ENCODE measurements at places on chromosomes 12 and 14. TPM values are rescaled to one million over a fixed set of nuclear protein-coding genes. Genes with fewer than 3 reads are reported as not detected.

Gene TMEM253
- total RNA-seq, result not detected

Gene KRT71
- not detected for total RNA-seq

Gene LRRC43
- 11.5 TPM for total RNA-seq

Gene SLC10A1
- total RNA-seq, result not detected

Gene MYO1A
- not detected for total RNA-seq

Gene GCH1
- total RNA-seq, result 6.1 TPM

Gene BMAL2
- total RNA-seq, result 30.3 TPM

Gene AMIGO2
- 1.4 TPM for total RNA-seq

Gene RNASE2
- not detected for total RNA-seq

Gene TAS2R43
- total RNA-seq, result 0.35 TPM

Gene SLC25A47
- total RNA-seq, result not detected

Gene TAS2R20
- total RNA-seq, result 0.35 TPM

Gene RNASE4
- total RNA-seq, result 15.8 TPM

Gene LMNTD1
- total RNA-seq, result not detected

Gene PRR4
- not detected for total RNA-seq

Gene HCAR2
- total RNA-seq, result not detected

Gene TMPO
- total RNA-seq, result 81.3 TPM

Gene IFI27
- total RNA-seq, result 1.4 TPM

Gene TCTN2
- 14.4 TPM for total RNA-seq

Gene HCAR3
- not detected for total RNA-seq

Gene KRT79
- total RNA-seq, result not detected

Gene ARF6
- total RNA-seq, result 58.8 TPM

Gene ARHGEF25
- total RNA-seq, result 51.6 TPM

Gene MIPOL1
- total RNA-seq, result 1.7 TPM

Gene ARPC3
- total RNA-seq, result 835 TPM

Gene ASPG
- total RNA-seq, result not detected

Gene MBIP
- total RNA-seq, result 8.4 TPM

Gene ST8SIA1
- total RNA-seq, result not detected

Gene APOF
- total RNA-seq, result not detected

Gene ADAM21
- total RNA-seq, result 0.86 TPM

Gene ABHD12B
- 0.35 TPM for total RNA-seq

Gene KRT6C
- not detected for total RNA-seq

Gene PROX2
- total RNA-seq, result not detected

Gene A2M
- total RNA-seq, result 6.6 TPM

Gene NTS
- not detected for total RNA-seq

Gene TCL1B
- not detected for total RNA-seq

Gene TDRD9
- under 0.01 TPM for total RNA-seq

Gene CCDC175
- total RNA-seq, result not detected

Gene KICS2
- total RNA-seq, result 3.7 TPM

Gene TC2N
- 0.53 TPM for total RNA-seq

Gene CACNA2D4
- 1.6 TPM for total RNA-seq

Gene PNMA1
- total RNA-seq, result 26.2 TPM

Gene ASIC1
- total RNA-seq, result 1.4 TPM

Gene IAPP
- total RNA-seq, result not detected

Gene EML5
- under 0.01 TPM for total RNA-seq

Gene ETFBKMT
- 2.6 TPM for total RNA-seq

Gene IKZF4
- total RNA-seq, result 2.6 TPM

Gene ZNF140
- total RNA-seq, result 8.2 TPM

Gene SLC6A12
- not detected for total RNA-seq

Gene GPR65
- total RNA-seq, result not detected

Gene SMIM41
- total RNA-seq, result not detected

Gene FSCB
- total RNA-seq, result not detected

Gene VWF
- total RNA-seq, result 0.35 TPM

Gene ZFHX2
- 1.9 TPM for total RNA-seq

Gene PLCZ1
- not detected for total RNA-seq
